Osteoblast (primary cell): ENCODE measurements at places on chromosomes 6 and 20. TPM values are rescaled to one million over a fixed set of nuclear protein-coding genes. Genes with fewer than 3 reads are reported as not detected.

The PCSK2 gene
- total RNA-seq: not detected in 2 replicates

The ADGRF5 gene
- under 0.01 TPM in 2 replicates for total RNA-seq

The GGT7 gene
- 10.0 and 12.7 TPM in 2 replicates for total RNA-seq

The C6orf132 gene
- total RNA-seq: 2.9 TPM in 2 replicates

The PAX1 gene
- under 0.01 TPM in 1 of 2 replicates, not detected in the other for total RNA-seq

The TP53TG5 gene
- total RNA-seq: not detected in 2 replicates

The HMGCLL1 gene
- total RNA-seq: under 0.01 and 0.36 TPM in 2 replicates

The VWA7 gene
- 0.29 and 0.36 TPM in 2 replicates for total RNA-seq

The CYP39A1 gene
- 4.1 and 4.3 TPM in 2 replicates for total RNA-seq

The LGSN gene
- total RNA-seq: not detected in 2 replicates

The DPPA5 gene
- not detected in 2 replicates for total RNA-seq

The TNF gene
- total RNA-seq: not detected in 2 replicates

The LY6G6F gene
- total RNA-seq: not detected in 2 replicates

GRCh38 chr20:23645575-23645974, 7.8 kb upstream of the CST3 start:
- no peak for DNase-seq

DNA sequence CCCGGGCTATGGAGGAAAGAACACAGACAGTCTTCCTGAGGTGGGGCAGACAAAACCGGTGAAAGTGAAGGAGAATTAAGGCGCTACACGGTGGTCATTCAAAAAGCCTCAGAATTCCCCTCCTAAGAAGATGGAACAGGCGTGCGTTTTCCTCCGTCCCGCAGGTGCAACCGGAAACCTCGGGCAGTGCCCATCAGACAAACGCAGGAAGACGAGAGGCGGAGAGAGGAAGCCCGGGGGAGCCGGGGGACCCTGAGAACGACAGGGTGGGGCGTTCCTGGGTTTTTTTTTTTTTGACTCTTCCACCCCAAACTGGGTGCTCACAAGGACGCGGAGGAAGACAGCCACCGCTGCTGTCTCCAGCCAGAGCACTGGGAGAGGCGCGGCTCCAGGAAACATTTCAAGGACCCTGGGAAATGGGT, 25.4 kb downstream of the TTLL2 start:
- DNase-seq: no peak

GRCh38 chr6:135521431-135521830, 23.9 kb upstream of the AHI1 start:
- no peak for DNase-seq

DNA sequence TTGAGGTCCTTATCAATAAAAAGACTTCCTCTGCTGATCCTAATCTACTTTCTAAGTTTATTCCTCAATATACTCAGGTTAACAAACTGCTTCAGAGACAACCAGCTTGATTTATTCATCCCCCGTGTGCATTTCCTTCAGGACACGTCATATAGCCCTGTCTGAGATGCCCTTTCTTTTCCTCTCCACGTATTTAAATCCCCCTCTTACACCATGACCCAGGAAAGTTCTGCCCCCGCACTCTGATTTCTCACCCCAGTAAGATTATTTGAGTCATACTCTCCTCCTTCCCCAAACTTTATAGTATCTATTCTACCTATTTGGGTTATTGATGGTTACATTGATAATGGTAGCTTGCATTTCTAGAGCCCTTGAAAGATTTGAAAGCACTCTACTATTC, 9.8 kb upstream of the CGA start:
- DNase-seq: no peak

DNA sequence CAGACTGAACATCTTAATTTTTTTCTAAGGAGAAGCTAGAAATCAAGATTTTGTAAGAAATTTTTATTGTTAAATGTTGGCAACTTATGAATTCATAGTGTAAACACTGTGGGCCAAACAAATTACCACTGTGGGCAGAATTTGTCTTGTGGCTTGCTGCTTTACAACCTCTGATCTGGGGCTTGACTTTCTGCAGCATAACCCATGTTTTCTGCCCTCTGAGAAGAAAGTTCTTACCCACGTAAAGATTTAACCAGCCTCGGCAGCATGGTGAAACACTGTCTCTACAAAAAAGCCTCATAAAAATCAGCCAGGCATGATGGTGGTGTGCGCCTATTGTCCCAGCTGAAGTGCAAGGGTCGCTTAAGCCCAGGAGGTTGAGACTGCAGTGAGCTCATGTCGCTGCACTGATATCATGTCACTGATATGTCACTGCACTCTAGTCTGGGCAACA, 12.9 kb downstream of the ITCH start:
- DNase-seq: no peak

DNA sequence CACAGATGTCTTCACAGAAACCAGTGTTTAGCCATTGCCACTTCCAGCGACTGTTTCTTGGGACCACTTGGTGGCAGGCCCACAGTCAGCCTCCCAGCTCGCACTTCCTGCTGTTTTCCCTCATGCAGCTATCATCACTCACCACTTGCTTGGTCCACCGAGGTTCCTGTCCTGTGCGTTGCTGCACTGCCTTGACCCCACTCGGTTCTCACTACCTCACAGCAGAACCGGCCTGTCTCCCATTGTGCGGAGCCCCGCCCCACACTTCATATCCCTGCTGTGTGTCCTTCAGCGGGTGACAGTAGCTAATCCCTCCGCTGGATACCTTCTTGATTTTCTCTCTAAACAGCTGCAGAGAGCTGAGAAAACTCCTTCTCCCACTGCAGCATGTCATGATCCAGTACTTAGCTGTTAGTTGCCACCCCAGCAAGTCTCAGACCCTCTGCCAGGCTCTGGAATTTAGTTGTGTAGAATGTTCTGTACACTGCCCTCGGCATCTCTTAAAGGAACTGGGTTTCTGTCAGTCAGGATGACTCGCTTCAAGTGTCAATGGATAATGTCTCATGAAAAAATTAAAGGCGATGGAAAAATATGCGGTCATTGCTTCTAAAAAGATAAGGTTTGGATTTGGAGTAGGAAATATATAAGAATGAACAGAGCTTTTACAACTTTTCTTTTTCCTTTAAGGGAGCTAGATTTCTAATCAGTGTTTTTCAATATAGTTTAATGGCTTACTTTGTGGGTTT, 208.0 kb downstream of the FARS2 start:
- DNase-seq: no peak

DNA sequence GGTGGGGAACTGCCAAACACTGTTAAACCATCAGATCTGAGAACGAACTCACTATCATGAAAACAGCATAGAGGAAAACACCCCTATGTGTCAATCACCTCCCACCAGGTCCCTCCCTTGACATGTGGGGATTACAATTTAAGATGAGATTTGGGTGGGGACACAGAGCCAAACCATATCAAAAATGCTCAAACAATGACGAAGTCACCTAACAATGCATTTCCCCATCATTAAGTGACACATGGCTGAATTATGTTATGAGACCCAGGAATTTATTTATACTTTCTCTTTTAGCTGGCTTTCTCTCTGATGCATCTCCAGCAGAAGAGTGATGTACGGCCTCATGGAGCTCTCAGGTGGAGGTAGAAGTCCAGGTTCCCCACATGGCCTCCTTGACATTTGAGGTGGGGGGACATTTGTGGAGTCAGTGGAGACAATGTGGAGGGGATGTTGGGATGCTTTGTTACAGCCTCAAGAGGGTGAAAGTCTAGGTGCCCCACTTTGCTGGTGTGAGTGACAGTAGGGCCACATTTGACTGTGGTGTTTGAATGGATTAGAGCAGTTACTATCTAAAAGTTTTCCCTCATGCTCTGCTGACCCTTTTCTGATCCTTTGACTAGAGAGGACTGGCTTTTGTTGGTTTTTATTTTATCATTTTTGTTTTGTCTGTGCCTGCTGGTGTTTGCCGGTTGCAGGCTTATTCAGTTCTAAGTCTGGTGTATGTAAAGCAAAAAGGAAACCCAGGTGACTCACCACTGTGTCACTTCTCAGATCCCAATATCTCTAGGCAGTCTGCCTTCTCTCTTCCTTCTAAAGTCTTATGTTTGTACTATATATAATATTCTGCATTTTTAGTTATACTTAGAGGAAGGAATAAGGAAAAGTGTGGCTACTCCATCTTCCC, 18.5 kb upstream of the DCBLD1 start:
- DNase-seq: peak; percentile 70

DNA sequence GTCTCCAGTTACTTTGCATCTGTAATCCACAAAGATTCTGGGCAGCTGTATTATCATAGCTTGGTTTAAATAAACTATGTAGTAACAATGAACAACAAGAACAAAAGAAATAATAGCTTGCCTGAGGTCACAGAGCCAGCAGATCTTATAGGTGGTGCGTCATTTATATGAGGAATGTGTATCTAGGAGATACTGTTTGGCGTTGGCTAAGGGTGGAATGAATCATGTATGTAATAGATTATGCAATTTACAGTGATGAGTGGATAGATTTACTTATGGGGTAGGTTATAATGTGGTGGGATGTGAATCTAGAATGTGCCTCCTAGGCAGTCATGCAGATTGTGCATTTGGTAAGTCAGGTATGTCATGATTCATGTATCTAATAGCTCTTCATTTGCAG, 42.8 kb downstream of the HNF4A start:
- DNase-seq: peak; percentile 91

DNA sequence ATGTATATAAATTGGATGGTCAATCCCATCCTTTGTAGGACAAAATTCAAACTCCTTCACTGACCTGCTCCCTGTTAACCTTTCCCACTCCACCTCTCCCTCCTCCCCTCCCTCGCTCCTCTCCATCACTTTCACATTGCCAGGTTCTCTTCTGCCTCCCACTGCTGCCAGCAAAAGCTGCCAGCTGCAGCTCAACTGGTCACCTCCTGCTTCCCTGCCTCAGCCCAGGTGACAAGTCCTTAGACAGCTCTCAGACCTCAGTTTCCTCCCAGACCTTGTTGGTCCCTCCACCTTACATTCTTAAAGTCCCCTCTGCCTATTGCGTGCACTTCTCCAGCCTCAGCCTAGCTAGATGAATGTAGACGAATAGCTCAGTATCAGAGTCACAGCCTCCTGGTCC, 23.3 kb upstream of the RTF2 start:
- no peak for DNase-seq

- no peak for DNase-seq
Observed at GRCh38 chr20:1431158-1431557, 35.5 kb downstream of the NSFL1C start.

GRCh38 chr6:146909886-146910285, 294.3 kb upstream of the STXBP5 start:
- DNase-seq: no peak

GRCh38 chr6:113971741-113972140, 793 bp upstream of the HDAC2 start:
- no peak for DNase-seq

DNA sequence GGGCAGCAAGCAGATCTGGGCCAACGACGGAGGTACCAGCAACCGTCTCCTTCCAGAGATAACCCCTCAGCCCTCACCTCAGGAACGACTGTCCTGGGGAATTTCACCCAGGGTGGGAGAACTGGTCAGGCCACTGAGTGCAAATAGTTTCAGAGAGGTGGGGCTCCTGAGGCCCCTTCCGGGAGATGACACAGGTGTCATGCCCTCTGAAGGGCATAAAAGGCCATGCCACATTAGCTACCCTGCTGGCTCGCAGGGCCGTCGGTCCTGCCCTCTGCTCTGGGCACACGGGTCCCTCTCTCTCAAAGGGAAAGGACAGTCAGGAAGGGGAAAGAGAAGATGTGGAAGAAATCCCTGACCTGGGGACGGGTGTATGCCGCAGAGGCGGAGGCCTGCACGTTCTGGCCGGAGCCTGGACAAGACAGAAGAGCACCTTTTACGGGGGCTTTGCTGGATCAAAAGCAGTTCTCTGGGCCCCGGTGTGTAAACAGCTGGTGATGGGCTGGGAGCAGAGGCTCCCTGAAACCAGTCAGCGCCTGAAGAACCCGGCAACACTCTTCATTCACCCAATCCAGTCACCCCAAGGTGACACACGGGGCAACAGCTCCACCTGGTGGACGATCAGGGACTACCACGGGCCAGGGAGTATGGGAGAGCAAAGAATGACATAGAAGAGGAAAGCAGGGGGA, 6.4 kb upstream of the TAF8 start:
- peak; percentile 97 for DNase-seq

GRCh38 chr6:79544939-79545450, 7.8 kb upstream of the LCA5 start:
- DNase-seq: peak; percentile 92

DNA sequence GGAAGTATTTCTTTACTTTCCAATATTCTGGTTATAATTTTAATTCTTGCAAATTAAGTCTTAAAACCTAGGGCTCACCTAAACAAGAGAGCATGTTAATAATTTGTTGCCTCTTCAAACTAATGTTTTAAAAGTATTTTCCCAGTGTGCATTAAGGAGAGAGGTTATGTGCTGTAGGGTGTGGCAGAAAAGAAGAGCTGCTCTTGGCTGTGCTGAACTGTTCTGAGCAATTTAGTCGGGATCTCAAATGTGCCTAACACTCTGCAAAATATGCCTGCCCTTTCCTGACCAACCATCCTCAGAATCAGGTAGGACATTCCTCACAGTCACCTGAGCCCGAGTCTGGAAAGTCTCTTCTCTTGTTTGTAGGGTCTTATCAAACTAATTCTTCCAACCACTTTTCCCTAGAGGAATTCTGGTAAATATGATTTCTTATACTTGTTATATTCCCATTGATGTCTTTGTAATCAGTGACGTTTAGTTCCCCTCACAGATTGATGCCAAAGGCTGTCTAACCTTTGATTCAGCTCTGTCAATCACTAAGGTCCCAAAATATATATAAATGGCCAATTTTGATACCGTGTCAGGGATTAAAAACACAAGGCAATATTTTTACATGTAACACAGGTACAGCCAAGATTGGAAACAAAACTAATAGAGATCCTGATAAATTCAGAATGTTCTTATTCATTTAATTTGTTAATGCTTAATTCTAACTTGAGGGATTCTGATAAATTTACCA, 298.4 kb downstream of the ADGB start:
- DNase-seq: no peak

DNA sequence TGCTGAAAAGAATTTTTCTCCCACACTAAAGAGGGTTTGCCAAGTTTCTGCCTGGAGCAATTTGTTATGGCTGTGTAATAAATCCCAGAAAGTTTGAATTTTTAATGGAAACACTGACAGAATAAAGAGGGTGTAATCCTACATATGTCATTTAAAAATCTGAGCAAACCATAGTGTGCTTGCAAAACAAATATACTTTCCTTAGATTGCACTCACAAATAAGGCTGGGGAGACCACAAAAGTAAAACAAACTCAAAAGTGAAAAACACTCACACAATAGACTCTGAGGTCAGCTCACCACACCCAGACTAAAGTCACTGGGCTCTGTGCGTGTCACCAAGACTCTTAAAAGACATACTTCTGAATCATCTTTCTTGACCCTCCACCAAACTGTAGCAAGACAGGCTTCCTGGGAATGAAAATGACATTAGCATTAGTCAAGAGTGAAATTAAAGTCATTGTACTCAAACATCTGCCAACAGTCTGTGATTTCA, 4.8 kb upstream of the ATXN1 start:
- DNase-seq: peak; percentile 82

DNA sequence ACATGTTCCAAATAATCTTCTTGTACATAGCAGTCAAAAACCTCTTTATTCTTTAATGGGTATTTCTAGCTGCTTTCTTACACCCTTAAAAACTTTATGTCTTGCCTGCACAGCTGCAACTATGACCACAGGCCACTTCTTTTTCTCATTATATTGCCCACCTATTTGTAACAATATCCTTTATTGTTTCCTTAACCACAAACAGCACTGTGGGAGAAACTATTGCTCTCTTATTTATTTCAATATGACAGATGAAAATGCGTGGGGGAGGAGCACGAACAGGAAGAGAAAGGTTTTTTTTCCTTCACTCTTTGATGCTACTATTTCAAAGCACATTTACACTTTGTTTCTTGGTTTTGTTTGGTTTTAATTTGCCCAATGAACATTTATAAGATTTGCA, 253.5 kb downstream of the GJA1 start:
- no peak for DNase-seq
